Psoas muscle (tissue), 8 donors: ENCODE measurements at places on chromosomes 1 and 21. TPM values are rescaled to one million over a fixed set of nuclear protein-coding genes. Genes with fewer than 3 reads are reported as not detected.

The LCE1A gene
- polyA plus RNA-seq = not detected

The GNB1 gene
- polyA plus RNA-seq = 100 TPM

The ACTN2 gene
- 952 TPM for polyA plus RNA-seq

The TMEM234 gene
- 9.8 TPM for polyA plus RNA-seq

The PARP1 gene
- 26.0 TPM for polyA plus RNA-seq

The OSBPL9 gene
- 60.6 TPM for polyA plus RNA-seq

The PRKCZ gene
- polyA plus RNA-seq = 0.40 TPM

The NBPF10 gene
- polyA plus RNA-seq = 1.3 TPM

The TSPEAR gene
- not detected for polyA plus RNA-seq

The PPT1 gene
- 17.4 TPM for polyA plus RNA-seq

The ADAMTS4 gene
- 0.92 TPM for polyA plus RNA-seq

The LAMB3 gene
- 0.98 TPM for polyA plus RNA-seq

The LRRC71 gene
- 0.03 TPM for polyA plus RNA-seq

The SPRR5 gene
- not detected for polyA plus RNA-seq

The CD1B gene
- polyA plus RNA-seq = 0.03 TPM

The ANKRD45 gene
- polyA plus RNA-seq = 0.05 TPM

The APCS gene
- not detected for polyA plus RNA-seq

The ZBTB8A gene
- 1.6 TPM for polyA plus RNA-seq

The PODN gene
- 4.7 TPM for polyA plus RNA-seq

The NUDT4B gene
- polyA plus RNA-seq = 29.8 TPM

The CFAP141 gene
- polyA plus RNA-seq = not detected
